HT1080 (cell line): ENCODE measurements at places on chromosomes 13 and 19. TPM values are rescaled to one million over a fixed set of nuclear protein-coding genes. Genes with fewer than 3 reads are reported as not detected.

ZNF132 gene
- 3.5 and 4.3 TPM in 2 replicates for total RNA-seq

OVOL3 gene
- not detected in 2 replicates for total RNA-seq

MAMSTR gene
- 0.35 TPM in 1 of 2 replicates, not detected in the other for total RNA-seq

LMO7 gene
- total RNA-seq = 47.1 and 58.1 TPM in 2 replicates

PPP1R37 gene
- 24.8 and 26.5 TPM in 2 replicates for total RNA-seq

GRCh38 chr13:111388851-111389500, 68.5 kb downstream of the TEX29 start:
- no peak for DNase-seq

- DNase-seq = peak; percentile 37
Measured at GRCh38 chr13:93145199-93145598, 81.4 kb upstream of the GPC6 start.

DNA sequence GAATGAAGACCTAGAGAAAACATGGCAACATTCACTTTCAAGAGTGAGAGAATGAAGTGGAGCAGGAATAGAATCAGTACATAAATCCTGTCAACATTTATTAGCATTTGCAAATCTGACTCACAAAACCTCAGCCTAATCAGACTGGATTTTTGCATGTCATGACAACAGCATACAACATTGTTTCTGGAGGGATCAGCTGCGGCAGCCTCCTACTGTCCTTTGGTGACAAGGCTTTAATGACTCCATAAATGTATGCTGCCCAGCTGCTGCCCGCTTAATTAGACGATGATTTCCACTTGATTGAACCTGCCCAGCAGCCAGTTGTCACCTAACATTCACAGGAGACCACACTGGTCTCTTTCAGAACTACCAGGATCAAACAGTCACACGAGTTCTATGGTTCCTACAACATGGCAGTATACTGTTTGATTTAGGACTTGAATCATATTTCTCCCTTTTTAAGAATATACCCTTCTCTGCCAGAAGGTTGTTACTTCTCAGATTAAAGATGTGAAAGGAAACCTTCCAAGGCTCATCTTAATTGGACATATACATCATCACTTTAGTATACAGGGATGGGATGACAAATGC, 9.3 kb downstream of the EBPL start:
- DNase-seq = no peak

- DNase-seq = no peak
Measured at GRCh38 chr13:97283888-97284287, 61.8 kb downstream of the MBNL2 start.

DNA sequence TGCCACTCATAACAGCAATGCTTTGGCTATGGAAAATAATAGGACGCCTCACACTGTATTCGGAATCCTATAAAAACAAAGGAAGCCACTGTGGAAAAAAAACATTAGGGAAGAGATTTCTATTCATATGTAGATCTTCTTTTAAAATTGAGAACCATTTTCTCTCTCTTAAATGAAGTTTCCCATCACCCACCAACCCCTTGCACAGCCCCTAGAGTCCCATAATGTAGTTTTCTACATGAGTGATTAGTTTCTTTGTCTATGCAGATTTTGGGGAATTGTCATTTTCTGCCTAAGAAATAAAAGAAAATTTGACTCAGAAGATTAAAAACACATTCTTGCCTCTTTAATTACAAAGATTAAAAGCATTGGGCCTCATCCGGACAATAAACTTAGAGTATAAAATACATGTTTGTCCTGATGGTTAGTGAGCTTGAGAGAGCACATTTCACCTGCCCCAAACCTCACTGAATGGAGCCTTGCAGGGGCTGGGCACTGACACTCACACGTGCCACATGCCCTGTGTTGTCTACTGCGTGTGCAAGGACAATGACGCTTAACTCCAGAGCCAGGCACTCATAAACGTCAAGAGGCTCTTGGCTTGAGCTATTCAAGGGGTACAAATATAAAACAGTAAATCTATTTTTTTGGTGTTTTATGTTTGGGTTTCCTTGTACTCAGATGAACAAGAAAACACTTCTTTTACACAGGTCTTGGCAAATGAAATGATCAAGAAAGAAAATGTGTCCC, 40.0 kb upstream of the KL start:
- DNase-seq = no peak

- DNase-seq = no peak
Measured at GRCh38 chr13:112351825-112352224, 24.3 kb upstream of the SPACA7 start.

GRCh38 chr19:19652482-19653295, 9.2 kb upstream of the GMIP start:
- no peak for DNase-seq

DNA sequence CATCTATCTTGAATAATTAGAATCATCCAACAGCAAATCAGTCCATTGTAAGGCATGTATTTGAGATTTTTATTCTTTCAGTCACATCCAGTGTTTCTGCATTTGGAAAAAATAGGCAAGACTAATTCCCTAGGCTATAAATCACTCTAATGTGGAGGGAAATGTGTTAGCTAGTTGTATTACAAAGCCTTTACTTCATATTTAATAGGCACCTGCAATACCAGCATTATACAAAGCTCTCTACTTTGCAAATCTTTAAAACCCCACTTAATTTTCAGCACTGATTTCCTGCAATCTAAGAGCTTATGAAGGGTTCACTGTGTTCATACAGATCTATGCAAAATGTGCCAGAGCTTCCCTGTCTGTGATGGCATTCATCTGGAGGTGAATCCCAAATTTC, 12.3 kb downstream of the PCDH9 start:
- DNase-seq = no peak

DNA sequence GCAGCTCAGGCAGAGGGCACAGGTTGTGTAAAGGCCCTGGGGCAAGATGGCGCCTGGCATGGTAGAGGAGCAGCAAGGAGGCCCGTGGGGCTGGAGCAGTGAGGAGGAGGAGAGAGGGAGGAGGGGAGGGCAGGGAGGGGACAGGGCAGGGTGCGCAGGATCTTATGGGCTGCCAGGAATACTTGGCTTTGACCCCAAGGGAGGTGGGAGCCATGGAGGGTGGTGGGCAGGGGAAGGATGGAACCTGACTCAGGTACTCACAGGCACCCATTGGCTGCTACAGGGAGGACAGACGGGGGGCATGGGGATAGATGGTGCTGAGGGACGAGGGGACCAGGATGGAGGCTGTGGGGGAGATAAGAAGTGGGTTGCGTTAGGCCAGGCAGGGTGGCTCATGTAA, 3.3 kb downstream of the TNFAIP8L1 start:
- DNase-seq = no peak

DNA sequence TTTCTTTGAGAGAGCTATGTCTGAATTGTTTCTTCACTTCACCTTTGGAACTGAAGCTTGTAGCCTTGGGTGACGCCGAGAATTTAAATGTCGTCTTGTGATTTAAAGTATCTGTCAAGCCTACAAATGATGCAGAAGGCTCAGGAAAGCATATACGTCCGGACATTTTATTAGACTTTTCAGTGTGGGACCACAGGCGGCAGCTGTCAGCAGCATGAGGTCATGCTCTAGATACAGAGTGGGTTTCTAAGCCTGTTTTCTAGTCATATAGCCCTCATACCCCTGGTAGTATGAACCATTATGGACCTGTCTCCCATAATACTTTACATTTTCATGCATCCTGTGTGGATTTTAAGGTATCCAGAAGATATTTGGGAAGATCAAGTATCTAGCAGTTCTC, 212.3 kb downstream of the ATP8A2 start:
- no peak for DNase-seq

- DNase-seq = no peak
Measured at GRCh38 chr19:31268751-31269383, 80.4 kb downstream of the TSHZ3 start.

DNA sequence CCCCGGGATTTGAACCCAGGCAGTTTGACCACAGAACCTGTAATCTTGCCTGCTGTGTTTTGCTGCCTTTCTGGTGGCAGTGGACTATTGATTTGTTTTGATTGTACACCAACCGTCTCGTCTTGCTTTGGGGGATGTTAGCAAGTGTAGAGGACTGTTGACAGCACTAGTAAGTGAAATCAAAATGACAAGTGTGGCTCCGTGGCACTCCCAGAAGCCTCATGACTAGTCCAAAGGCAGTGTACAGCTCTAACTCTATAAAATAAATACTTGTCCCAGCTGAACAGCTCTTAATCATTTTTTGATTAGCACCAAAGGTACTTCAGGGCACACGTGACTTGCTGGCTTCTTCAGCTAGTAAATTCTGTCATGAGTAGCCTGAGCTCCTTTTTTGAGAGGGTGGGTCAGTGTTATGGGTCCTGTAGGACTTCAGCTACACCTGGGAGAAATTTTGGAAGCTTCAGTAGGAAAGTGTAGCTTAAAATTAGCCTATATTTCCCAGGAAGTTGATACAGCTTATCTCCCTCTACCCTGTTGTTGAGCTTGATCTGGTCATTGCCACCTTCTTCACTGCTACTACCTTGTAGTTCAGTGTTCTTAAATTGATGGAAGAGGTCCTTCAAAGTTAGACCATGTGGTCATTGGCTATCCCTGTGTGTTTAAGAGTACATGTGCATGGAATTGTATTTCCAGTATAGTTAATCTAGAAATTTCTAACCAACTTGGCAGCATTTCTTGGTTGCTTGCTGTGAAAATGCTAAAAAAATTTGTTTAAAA, 15.1 kb downstream of the TM9SF2 start:
- no peak for DNase-seq

DNA sequence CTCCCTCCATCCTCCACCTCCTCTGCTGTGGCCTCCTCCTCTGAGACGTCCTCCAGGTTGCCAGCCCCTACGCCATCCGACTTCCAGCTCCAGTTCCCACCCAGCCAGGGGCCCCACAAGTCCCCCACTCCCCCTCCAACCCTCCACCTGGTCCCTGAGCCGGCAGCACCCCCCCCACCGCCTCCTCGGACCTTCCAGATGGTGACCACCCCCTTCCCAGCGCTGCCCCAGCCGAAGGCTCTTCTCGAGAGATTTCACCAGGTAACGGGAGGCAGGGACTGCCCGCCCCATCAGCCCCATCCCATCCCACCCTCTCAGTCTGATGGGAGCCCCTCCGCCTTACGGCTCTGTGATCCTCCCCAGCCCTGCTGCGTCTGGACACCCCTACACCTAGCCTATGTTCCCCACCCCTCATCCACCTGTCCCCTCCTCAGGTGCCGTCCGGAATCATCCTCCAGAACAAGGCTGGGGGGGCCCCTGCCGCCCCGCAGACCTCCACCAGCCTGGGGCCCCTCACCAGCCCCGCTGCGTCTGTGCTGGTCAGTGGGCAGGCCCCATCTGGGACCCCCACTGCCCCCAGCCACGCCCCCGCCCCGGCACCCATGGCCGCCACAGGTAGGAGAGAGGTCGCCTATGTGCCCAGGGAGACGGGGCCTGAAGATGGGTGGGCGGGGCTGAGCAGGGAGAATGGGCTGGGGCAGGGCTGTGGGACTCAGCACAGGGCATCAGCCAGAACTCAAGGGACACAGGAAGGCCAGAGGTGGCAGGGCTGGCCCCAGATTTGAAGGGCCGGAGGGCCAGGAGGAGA, 18.6 kb upstream of the EHD2 start:
- no peak for DNase-seq

DNA sequence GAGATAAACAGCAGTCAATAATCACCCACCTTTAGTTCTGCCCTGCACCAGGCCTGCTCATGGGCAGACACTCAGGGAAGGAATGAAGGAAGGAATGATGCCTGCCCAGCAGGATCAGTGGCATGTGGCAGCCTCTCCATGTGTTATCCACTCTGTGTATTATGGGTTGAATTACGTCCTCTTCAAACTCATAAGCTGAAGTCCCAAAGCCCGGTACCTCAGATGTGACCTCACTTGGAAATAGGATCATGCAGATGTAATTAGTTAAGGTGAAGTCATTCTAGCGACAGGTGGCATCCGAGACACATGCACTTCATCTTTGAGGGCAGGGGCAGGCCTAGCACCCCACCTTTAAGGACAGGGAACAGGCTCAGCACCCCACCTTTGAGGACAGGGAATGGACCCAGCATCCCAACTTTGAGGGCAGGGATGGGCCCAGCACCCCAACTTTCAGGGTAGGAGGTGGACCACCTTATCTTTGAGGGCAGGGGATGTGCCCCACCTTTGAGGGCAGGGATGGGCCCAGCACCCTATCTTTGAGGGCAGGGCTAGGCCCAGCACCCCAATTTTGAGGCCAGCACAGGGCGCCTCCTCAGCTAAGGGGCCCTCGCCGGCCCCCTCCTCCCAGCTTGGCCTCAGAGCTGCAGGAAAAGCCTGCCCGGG, 127.6 kb downstream of the URI1 start:
- DNase-seq = no peak

DNA sequence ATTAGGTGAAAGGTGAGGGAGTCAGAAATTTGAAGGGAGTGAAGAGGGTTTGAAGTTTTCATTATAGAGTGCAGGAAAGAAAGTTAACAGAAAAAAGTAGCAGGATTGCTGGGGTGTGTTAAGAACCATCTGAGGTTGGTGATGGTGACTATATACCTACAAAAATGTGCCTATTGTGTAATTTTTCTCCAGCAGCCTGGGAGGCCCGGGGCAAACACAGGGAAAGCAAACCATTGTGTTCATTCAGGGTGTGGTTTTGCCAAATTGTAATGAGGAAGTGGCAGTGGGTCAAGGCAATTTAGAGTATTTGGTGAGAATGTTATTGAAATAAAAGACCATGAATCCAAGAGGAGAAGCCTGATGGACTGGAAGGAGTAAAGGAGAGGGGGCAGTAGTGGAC, 8.2 kb upstream of the SUCLA2 start:
- peak; percentile 82 for DNase-seq

GRCh38 chr19:7832781-7833180, 2.8 kb downstream of the EVI5L start:
- no peak for DNase-seq

GRCh38 chr13:27810009-27810408, 17.7 kb downstream of the GSX1 start:
- no peak for DNase-seq

GRCh38 chr19:14081797-14082674, 3.5 kb downstream of the C19orf67 start:
- no peak for DNase-seq

GRCh38 chr13:28012896-28013295, 24.4 kb upstream of the URAD start:
- DNase-seq = no peak
